ENCODE measurements at places on chromosomes 5 and 9.

DNA sequence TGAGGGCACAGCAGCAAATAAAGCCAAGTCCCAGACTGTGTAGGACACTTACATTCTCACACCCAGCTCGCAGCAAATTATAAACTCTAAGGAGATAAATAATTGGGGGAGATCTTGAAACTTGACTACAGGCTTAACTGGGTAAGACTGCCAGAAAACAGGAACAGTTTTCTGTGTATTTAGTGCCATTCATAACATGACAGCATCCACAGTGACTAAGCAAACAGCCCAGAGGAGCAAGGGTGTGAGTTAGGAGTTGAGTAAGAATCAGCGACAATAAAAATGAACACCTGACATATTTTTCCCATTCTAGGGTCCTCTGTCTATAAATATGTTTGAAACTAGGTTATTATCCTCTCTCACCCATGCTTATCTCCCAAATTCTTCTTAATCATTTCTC, 370.9 kb upstream of the WWC1 start:
- DNase-seq = no peak

DNA sequence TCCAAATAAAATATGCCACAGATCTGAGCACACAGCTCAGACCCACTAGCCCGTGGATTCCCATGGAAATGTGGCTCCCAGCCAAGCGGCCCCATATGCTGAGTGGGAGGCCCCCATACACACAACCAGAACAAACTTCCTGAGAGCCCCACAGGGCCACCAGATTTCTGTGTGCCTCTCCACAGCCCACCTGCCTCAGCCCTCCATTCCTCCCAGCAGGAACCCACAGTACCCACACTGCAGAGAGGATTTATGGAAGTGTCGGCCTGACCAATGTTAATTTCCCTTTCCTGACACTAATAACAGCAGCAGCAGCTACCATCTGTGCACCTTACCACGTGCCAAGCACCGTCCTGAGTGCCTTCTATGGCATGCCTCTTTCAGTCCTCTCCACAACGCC, 99.3 kb upstream of the SPOCK1 start:
- no peak for DNase-seq

GRCh38 chr9:107733523-107733894, 243.9 kb upstream of the KLF4 start:
- no peak for DNase-seq

DNA sequence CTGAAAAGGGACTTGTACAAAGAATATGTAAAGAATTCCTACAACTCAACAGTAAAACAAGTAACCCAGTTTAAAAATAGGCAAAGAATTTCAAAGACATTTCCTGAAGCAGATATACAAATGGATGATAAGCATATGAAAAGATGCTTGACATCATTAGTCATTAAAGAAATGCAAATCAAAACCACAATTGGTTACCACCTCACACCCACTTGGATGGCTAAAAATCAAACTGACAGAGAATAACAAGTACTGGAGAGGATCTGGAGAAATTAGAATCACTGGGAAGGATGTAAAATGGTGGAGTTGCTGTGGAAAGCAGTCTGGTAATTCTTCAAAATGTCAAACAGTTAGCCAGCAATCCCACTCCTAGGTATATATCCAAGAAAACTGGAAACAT, 12.5 kb upstream of the FOXE1 start:
- DNase-seq = no peak

GRCh38 chr5:122434205-122434970, 122.4 kb downstream of the SNCAIP start:
- no peak for DNase-seq

- no peak for DNase-seq
Measured at GRCh38 chr5:129141696-129142095, 47.1 kb downstream of the ISOC1 start.
